ENCODE measurements at places on chromosomes 6 and 20.

GRCh38 chr20:44056010-44056698 is 130.8 kb downstream of the JPH2 start:
- peak; percentile 55 for DNase-seq

GRCh38 chr6:110063594-110064263 is 85.6 kb downstream of the GPR6 start:
- DNase-seq = no peak

GRCh38 chr6:168611691-168612090 is 170.7 kb downstream of the SMOC2 start:
- no peak for DNase-seq

- DNase-seq = no peak
These were observed 92.3 kb upstream of the HCRTR2 start for GRCh38 chr6:55082021-55082420.

GRCh38 chr6:32178547-32179440 is 589 bp downstream of the RNF5 start:
- no peak for DNase-seq

- peak; percentile 15 for DNase-seq
These were observed 33.5 kb downstream of the NEDD9 start for GRCh38 chr6:11198663-11199603.

- DNase-seq = no peak
These were observed 52.6 kb downstream of the VSTM2L start for GRCh38 chr20:37955511-37955910.

DNA sequence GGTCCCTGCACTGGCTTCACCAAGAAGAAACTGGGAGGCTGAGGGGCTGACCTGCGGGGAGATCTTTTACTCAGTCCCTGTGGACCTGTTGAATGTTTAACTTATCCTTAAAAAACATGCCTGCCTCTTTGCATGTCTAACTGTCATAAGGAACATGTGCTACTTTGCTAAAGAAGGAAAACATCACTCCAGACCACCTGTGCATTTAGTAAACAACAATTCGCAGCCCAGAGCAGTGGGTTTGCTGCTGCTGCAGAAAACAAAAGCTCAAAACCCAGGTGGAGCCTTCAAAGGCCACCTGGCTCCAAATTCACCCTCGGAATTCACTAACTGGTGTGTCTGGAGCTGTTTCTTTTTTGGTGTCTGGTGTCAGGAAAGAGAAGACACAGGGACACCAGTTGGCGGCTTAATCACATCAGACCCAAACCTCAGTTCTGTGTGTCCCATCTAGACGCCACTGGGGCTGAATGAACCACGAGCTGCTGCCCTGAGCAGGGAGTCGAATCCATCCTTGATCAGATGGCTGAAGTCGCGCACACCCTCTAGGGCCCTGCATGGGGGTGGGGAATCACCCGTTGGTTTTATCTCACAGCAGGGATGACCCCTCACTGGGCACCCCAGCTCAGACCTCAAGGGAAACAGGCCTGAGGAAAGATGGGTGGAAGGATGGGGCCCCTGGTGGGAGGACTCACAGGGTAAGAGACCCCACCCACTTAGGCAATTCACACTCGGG is 344.3 kb downstream of the PREX1 start:
- no peak for DNase-seq

DNA sequence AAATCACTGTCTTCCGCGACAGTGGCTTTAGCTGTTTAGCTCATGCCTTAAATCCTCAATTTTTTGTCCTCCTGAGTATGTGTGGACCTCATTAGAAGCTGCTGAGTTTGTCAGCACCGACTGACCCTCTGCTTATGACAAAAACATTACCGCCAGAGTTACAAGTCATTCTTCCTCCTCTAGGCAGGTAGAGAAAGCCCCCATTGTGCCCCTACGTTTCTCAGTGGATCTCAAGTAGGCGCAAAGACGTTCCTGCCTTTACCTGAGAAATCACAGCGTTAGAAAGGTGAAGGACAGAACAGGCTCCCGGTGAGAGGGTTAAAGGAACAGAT is 227.3 kb upstream of the PDE10A start:
- no peak for DNase-seq

- DNase-seq = no peak
These were observed 65.4 kb downstream of the CD164 start for GRCh38 chr6:109316909-109317308.

- no peak for DNase-seq
These were observed 25.3 kb upstream of the HACE1 start for GRCh38 chr6:104884867-104885517.

GRCh38 chr6:168182908-168183612 is 104.0 kb upstream of the FRMD1 start:
- no peak for DNase-seq

DNA sequence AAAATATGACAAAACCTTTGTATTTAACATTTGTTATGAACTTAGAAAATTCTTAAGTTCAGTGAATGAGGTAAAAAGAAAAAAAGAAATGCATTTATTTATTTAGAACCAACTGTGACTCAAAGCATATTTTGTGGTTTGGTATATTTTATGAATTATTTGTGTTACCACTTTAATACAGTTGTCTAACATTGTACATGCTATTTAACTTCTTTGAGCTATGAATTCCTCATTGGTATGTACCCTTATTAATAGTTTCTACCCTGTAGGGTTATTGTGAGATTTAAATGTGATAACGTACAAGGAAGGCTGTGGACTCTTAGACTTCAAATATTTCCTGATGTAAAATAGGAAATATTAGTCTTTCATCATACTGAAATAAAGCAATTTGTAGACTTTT is 162.6 kb downstream of the MMUT start:
- no peak for DNase-seq

- DNase-seq = no peak
These were observed 27.6 kb downstream of the PRKN start for GRCh38 chr6:162699961-162700360.

DNA sequence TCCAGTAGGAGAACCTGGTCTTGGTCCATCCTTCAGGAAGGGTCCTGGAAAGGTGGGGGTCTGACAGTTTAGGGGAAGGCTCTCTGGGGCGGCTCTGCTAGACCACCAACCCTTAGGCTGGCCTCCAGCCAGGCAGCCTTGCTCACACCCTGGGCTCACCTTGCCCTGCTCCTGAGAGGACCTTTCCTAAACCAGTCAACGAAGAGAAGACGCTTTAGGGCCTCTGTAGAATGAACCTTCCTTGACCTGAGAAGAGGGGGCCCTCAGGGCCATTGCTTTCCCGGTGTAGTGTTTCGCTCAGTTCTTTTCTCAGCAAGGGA is 1.1 kb downstream of the CDC25B start:
- DNase-seq = no peak

DNA sequence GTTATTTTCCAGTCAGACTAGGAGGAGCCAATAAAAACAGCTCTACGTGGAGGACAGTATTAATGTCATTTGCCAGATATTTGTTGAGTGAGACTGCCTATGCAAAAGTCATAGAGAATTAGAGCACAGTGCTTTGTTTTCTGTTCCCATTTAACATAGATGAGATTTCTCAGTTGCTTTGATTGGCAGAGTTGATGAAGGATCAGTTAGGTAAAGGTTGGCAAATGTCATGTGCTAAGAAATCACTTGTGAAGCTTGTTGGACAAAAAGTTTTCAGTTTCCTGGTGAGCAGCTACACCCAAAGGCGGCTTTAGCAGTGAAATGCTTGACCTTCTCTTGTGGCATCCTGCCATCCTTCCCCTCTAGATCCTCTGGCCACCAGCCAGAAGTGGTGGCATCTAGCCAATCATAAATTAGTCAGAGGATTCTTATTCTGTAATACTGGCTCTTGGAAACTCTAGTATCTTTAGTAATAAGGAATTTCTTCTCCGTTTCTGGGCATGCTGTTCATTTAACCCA is 37.0 kb downstream of the BCKDHB start:
- DNase-seq = no peak

DNA sequence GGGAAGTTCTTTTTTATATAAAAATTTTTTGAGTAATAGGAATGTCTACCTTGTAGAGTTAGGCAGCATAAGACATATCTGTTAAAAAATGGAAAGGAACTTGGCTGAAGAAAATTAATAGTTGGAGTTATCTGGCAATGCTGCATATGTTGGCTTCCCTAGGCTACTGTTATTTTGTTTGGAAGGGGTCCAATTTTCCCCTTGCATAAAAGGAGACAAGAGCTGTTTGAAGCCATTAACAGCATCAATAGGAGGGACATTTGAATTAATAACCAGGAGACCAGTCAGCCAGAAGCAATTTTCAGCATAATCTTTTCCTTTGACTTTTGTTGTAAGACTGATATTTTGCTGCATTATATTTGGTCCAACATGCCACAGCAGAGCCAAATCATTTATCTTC is 80.9 kb upstream of the TAB2 start:
- DNase-seq = no peak

- DNase-seq = no peak
These were observed 140.9 kb downstream of the JARID2 start for GRCh38 chr6:15386756-15387112.

DNA sequence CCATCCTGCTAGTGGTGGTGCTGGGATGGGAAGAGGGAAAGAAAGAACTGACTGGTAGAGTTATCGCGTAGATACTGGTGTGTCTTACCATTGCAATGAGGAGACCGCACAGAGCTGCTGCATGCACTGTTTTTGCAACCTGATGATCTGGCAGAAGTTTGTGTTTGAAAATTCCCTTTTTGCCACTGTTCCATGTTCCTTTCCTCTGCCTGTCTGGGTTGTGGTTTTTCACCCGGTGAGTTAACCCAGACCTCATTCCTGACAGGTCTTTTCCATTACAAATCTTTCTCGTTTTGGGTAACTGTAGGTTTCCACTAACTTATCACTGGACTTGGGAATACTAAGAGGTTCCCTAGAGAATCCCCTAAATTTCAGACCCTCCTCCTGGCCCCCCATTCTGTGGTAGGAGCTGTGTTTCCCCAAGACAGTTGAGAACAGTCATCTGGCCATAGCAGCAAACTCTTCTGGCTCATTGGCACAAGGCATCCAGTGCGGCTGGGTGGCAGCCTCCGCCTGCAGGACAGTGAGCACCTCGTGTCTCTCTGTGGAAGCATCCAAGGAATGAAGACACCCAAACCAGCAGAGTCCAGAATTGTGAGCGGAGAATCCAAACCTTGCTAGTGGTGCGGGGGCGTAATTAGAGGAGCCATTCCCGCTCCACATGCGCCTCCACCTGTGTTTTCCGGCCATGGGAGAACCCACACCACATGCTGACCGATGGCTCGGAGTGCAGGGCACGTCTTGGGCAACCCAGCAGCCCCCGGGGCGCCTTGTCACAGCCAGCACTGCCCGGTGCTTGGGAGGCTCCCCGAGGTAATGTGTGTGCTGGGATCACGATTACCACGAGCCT is 32.8 kb downstream of the ERMARD start:
- no peak for DNase-seq

GRCh38 chr6:40551966-40552505 is 35.1 kb downstream of the LRFN2 start:
- no peak for DNase-seq

- DNase-seq = no peak
These were observed 120.1 kb upstream of the RIMS1 start for GRCh38 chr6:71766146-71766760.

DNA sequence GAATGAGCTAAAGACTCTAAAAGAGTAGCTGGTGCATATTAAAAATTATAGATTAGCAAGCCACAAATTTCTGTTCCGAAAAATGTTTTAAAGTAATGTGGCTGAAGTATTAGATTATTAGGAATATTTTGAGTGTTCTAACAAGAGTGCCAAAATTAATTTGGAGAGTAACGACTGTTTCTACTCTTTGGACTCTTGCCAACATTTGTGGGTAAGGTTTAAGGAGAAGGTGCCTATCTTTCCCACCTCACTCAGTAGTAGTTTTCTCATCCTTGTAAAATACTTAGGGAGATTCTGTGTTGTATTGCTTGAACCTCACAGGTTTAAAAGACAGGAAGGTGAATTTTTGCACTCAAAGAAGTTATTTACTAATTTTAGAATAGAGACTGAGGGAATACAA is 5.0 kb downstream of the HSF2 start:
- DNase-seq = no peak

GRCh38 chr6:18501663-18502013 is 114.5 kb downstream of the RNF144B start:
- no peak for DNase-seq

DNA sequence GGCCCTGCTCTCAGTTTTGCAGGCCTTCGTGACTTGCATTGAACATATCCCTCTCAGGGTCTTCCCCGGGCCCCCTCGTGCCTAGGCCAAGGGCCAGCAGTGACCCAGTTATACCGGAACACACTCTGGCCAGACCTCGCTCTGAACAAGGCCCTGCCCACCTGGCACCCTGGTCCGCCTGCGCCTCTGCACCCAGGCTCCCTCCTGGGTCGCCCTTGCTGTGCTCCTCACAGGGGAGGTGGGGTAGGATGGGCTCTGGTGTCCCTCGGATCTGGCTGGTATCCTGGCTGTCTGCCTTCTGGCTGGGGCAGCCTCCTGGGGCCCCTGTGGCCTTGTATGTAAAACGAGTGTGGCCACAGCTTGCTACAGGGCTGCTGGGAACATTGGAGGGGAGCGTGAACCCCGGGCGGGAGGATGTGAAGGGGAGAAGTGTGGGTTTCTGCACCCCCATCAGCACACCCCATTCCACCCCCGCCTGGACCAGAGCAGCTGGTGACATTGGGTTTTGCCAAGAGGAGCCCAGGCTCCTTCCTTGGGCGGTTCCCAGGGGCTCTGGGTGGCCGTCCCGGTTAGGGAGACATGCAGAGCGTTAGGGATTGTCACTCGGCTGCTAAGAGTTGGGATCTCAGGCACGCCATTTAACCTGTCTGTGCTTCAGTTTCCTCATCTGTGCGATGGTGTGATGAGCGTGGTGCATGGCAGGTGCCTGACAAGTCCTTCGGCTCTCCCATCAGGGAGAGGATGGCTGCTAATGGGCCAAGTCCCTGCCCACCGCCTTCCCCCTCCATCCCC is 17.5 kb downstream of the SRC start:
- DNase-seq = no peak

DNA sequence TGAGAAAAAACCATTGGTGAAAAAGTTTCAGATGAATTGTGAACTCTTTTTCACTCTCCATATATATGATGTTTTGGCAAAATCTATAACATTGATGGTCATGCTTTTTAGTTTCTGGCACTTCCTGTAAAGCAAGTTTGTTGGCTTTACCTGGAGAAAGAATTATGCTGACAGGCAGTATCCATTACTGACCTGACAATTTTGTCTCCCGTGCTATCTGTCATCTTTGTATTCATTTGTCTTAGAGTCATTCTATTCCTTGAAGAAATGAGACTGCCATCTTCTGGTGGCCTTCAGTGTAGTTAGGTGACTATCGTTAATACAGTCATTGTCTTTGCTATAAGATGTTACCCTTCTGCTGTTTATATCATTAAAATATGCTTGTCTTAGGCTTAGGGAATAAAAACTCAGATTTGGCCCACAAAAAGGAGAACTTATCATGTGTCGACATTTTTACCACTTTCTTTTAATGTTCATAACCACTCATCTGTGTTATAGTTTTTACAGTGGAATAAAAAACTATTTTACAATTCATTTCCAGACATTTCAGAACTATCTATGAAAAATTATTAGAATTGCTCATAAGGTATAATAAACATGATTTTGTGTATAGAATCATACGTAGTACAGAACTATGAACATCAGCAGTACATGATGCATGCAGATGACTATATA is 707.0 kb downstream of the EPM2A start:
- DNase-seq = no peak

GRCh38 chr6:169556758-169557548 is 144.9 kb downstream of the WDR27 start:
- DNase-seq = no peak

- DNase-seq = no peak
These were observed 35.2 kb upstream of the CLDN20 start for GRCh38 chr6:155228546-155229166.

- no peak for DNase-seq
These were observed 20.2 kb downstream of the HLA-DRA start for GRCh38 chr6:32459781-32460424.
